ENCODE measurements at places on chromosomes 13 and 19.

- no peak for DNase-seq
Measured at GRCh38 chr19:43895727-43896308, 39.3 kb downstream of the ZNF45 start.

GRCh38 chr19:31717269-31717923 is 368.2 kb upstream of the TSHZ3 start:
- DNase-seq: no peak

GRCh38 chr13:24663586-24663985 is 16.6 kb upstream of the ATP12A start:
- no peak for DNase-seq

DNA sequence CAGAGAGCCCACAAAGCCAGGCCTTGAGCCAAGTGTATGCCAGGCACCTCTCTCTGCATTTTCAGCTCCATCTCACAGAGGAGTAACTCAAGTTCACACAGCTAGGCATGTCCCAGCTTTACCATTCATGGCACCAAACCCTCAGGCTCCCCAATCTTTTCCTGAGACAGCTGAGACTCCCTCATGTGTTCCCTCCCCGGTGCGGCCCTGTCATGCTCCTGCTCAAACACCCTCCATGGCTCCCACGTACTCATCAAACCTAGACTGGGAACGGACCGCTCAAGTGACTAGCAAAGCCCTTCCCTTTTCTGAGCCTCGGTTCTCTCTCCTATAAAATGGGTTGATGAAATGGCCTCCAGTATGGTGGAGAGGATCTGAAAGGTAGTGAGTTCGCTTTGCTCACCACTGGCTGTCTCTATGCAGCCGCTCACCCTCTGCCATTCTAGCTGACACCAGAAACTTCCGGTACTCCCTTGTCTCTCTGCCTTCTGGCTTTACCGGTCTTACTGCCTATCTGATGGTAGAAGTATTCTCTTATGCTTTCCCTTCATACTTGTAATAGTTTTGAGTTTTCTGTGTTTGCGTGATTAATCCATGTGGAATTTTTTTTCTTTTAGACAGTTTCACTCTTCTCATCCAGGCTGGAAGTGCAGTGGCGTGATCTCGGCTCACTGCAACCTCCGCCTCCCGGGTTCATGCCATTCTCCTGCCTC is 7.8 kb upstream of the SLC44A2 start:
- no peak for DNase-seq

- DNase-seq: no peak
Measured at GRCh38 chr19:4264812-4265211, 14.3 kb upstream of the SHD start.

DNA sequence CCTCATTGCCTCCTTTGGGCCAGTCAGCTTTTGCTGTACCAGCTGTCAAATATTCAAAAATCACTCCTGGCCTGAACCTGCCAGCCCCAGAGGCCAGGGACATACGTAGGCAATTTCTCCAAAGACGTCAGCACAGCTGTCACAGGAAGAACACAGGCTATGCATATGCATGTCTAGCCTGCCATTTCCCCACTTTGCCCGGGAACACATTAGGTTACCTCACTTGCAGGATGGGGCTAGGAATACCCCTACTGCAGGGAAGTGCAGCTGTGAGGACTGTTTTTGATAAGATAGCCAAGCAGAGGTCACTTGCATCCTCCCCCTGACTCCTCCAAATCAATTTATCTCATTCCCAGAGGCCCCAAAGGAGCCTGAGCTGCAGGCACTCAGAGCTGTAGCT is 2.8 kb downstream of the ZNF667 start:
- no peak for DNase-seq

DNA sequence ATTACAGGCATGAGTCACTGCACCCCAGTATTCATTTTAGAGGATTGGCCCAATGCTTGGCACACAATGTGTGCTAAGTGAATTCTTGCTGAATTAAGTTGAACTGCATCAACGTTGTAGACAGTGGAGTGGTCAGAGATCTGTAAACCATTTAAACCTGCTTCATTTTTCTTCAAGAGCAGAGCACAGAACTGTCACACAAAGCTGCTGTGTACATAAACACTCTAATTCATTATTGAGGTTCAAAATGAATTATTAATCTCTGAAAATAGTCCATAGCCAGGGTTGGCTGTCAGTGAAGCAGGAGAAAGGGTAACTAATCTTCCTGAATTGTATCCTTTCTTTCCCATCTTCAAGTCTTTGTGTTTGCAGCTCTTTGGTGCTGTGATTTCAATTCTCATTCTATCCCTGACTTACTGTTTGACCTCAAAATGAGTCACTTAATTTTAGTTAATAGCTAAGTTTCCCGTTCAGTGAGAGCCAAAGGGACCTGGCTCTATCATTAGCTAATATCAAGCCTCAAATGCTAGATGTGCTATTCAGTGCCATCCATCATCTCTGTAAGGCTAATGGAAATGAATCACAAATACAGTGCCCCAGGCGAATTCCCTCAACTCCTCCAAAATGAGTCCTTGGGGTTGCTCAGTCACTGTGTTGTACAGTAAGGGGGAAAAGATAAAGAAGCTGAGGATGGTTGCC is 77.0 kb upstream of the TSC22D1 start:
- DNase-seq: no peak

- no peak for DNase-seq
Measured at GRCh38 chr13:74187564-74187963, 53.4 kb upstream of the KLF12 start.

DNA sequence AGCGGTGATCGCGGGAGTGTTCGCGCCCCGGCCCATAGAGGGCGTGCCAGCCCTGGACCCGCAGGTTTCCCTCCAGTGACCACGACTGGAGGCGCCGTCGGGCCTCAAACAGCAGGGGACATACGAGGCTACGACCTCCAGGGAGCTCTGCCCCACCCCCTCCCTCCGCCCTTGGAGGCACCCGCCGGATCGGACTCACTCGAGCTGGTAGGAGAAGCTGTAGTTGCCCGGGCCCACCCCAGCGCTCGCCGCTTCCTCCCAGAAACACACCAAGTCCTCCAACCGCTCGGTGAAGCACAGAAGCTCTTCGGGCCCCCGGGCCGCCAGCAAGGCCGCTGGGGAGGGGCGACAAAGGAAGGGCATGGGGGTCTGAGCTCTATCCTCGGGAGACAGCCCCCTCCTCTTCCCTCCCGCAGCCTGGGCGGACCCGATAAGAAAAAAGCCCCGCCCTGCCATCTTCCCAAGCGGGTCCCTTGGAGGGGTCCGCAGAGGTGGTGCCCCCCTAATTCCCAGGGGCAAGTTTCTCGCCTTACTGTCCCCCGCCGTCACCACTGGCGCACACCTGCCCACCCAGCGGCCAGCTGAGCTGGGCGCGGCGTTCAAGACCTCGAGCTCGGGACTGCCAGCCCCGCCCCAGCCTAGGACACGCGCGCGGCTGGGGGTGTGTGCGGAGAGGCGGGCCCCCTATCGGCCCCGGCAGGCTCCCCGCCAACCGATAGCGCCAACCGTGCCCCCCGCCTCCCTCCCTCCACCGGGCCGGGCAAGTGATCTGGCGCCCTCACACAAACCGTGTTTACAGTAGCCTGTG is 1.0 kb downstream of the EPOR start:
- DNase-seq: peak; percentile 82

DNA sequence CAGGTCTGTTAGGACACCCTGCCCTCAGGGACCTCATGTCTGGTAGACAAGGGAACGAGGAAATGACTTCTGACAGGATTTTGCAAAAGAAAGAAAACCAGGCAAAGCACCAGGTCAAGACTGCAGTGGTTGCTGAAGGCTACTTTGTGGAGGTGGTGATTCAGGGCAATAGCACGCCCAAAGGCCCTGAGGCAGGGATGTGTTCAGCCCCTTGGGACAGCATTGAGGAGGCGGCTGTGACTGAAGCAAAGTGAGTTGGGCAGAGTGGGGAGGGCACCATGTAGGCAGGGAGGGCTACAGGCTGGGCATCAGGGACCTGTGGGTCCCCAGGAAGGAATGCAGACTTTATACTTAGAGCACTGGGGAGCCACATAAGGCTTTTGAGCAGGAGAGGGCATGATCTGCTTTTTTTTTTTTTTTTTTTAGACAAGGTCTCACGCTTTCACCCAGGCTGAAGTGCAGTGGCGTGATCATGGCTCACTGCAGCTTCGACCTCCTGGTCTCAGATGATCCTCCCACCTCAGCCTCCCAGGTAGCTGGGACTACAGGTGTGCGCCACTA is 10.8 kb upstream of the HOMER3 start:
- no peak for DNase-seq

DNA sequence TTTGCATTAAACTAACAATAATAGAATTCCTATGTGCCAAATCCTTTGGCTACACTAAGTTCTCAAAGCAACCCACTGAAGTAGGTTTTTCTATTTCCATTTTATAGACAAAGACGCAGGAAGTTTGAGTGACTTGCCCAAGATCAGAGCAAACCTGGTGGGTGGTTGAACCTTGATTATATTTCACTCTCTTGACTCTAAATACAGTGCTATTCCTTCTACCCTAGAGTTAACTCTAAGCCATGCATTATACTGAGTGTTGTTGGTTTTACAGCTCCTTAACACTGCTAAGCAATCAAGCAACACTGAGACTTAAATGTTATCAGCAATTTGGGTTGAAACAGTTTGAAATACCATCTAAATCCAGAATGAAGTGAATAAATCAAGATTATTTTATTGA is 813.6 kb upstream of the GPC6 start:
- DNase-seq: no peak

- peak; percentile 44 for DNase-seq
Measured at GRCh38 chr13:110916301-110917142, 1.7 kb upstream of the ANKRD10 start.

GRCh38 chr13:41177616-41178015 is 16.8 kb downstream of the KBTBD7 start:
- DNase-seq: no peak

DNA sequence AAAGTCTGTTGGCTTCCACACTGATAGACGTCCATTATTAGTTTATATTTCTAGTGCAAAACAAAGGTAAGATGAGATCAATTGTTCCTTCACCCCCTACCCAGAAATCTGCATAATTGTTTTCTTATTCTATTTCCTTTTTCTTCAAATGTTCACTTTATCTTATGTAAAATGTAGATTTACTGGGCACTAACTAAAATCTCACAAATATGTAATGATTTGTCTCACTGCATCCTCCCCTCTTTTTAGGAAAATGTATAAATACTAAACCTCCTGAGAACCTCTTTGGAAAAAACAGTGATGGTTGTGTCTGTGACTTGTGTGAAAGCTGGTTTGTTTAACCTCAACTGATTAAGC is 1377.2 kb upstream of the MIR17HG start:
- no peak for DNase-seq

DNA sequence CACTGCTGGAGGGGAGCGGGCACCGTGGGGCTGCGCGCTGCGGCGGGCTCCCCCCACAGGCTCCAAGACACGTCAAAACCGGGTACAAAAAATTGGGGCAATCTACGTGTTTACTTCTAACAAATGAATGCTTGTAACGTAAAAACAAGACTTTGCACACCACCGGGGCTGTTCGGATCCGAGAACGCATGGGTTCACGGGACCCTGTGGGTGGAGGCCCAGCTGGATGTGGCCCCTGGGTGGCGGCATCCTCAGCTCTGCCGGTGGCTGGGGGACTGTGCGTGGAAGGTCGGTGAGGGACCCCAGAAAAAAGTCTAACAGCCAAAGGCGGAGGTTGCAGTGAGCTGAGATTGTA is 10.3 kb upstream of the SLC7A10 start:
- DNase-seq: no peak

GRCh38 chr13:44104197-44104490 is 224.4 kb downstream of the LACC1 start:
- DNase-seq: no peak

DNA sequence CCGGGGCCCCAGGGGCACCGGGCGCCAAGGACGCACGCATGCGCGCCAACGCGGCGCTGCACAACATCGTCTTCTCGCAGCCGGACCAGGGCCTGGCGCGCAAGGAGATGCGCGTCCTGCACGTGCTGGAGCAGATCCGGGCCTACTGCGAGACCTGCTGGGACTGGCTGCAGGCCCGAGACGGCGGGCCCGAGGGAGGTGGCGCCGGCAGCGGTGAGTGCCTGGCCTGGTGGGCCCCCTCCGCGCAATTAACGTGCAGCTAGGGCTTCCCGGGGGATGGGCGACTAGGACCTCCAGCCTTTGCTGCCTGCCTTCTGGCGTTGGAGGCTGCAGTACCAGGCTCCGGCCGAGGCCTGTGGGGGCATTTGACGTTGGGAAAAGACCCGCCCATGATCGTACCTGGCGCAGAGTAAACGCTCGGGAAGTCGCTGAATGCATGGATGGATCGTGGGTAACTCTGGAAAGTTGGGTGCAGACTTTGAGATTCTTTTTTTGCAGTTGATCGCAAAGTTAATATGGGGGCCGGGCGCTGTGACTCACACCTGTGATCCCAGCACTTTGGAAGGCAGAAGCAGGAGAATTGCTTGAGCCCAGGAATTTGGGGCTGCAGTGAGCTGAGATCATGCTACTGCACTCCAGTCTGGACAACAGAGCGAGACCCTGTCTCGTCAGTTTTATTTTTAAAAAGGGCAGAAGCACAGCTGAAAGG is 7.3 kb downstream of the APC2 start:
- DNase-seq: no peak

GRCh38 chr13:32136716-32137115 is 105.1 kb downstream of the FRY start:
- DNase-seq: no peak

Measured in B cell (primary cell).